ENCODE measurements at places on chromosomes 13 and 19. TPM values are rescaled to one million over a fixed set of nuclear protein-coding genes. Genes with fewer than 3 reads are reported as not detected.

The PALM gene
- 6.0 TPM for total RNA-seq

The IFNL1 gene
- total RNA-seq, result not detected

The PSG1 gene
- 1.2 TPM for total RNA-seq

The ZSCAN4 gene
- not detected for total RNA-seq

The FPR1 gene
- 0.47 TPM for total RNA-seq
